ENCODE measurements at places on chromosomes 12 and 14. TPM values are rescaled to one million over a fixed set of nuclear protein-coding genes. Genes with fewer than 3 reads are reported as not detected.
A peak's percentile ranks its signal among the peaks of the same experiment; 100 is the strongest.

GRCh38 chr12:115864396-115864795 is 413.1 kb downstream of the MED13L start:
- DNase-seq = no peak
- H3K27me3 ChIP-seq = peaks cover 3% of the 10 kb centered on the region
- H3K27ac ChIP-seq = no peak overlapping the region
- no peaks in the 10 kb centered on the region for H3K4me1 ChIP-seq
- H3K4me3 ChIP-seq = no peak overlapping the region

GRCh38 chr12:16583969-16584745 is 21.8 kb downstream of the LMO3 start:
- no peaks in the 10 kb centered on the region for H3K4me1 ChIP-seq
- no peak overlapping the region for H3K4me3 ChIP-seq
- H3K27me3 ChIP-seq = no peaks in the 10 kb centered on the region
- no peak for DNase-seq

- no peaks in the 10 kb centered on the region for H3K36me3 ChIP-seq
- peaks cover 6% of the 10 kb centered on the region for H3K4me1 ChIP-seq
- no peaks in the 10 kb centered on the region for H3K27me3 ChIP-seq
- DNase-seq = no peak
- H3K27ac ChIP-seq = no peak overlapping the region
Observed at GRCh38 chr12:121996945-121997612, 24.6 kb upstream of the BCL7A start.

Gene FAM186B
- not detected for polyA plus RNA-seq

- no peaks in the 10 kb centered on the region for H3K36me3 ChIP-seq
- peak; percentile 43 for DNase-seq
- no peaks in the 10 kb centered on the region for H3K27me3 ChIP-seq
- H3K4me3 ChIP-seq = peak overlapping the region; percentile 79
Observed at GRCh38 chr12:1796515-1797010, 23.8 kb upstream of the LRTM2 start.

DNA sequence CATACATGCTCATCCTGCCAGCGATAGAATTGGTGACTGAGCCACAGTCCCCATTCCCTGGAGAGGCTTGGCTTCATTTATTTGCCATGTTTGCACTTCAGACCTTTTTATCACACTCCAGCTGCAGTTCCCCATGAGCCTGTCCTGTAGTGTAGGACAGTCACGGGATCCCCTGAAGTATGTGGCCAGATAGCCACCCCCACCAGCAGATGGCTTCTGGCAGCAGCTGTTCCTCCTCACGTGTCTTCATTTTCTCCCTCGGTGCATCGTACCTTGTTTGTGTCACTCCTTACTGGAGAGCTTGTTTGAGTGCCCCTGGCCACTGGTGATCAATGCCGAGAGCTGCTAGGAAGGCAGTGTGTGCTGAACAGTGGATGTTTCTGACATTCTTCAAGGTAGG is 40.2 kb downstream of the UBE3B start:
- no peak for DNase-seq
- no peak overlapping the region for H3K4me3 ChIP-seq
- peaks cover 79% of the 10 kb centered on the region for H3K36me3 ChIP-seq

DNA sequence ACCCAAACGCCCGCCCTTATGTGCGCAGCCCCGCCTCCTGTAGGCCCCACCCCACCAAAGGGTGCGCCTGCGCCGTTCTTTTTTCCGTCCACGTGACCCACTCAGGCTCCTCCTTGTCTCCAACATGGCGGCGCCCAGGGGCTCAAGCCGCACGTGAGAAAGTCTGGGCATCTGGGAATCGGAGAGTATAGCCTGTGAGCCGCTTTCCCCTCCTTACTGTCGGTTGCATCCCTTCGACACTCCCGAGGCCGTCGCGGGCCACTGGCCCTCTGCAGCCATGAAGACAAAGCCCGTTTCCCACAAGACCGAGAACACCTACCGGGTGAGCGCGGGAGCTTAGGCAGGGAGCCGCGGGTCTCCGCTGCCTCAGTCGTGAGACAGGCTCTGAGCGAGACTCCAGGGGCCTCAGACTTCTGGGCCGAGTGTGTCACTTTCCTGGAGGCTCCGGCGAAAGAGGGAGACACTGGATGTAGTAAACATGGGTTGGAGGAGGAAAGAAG is at the start of gene UTP20:
TSS of gene UTP20 (plus strand) at position 100 of the 500 bp plus-strand sequence. CDS start at position 278, 178 bp downstream.
- H3K27me3 ChIP-seq = peaks cover 14% of the 10 kb centered on the region
- H3K36me3 ChIP-seq = peaks cover 10% of the 10 kb centered on the region
- peak; percentile 81 for DNase-seq
- peak within 1 kb of the TSS; percentile 61 for H3K27ac ChIP-seq

- H3K27me3 ChIP-seq = no peaks in the 10 kb centered on the region
- no peaks in the 10 kb centered on the region for H3K4me1 ChIP-seq
- no peak for DNase-seq
- H3K27ac ChIP-seq = no peak overlapping the region
- H3K4me3 ChIP-seq = no peak overlapping the region
Observed at GRCh38 chr12:98208816-98209215, 306.6 kb upstream of the TMPO start.

Gene CACNA2D4
- polyA plus RNA-seq = 17.8 TPM

DNA sequence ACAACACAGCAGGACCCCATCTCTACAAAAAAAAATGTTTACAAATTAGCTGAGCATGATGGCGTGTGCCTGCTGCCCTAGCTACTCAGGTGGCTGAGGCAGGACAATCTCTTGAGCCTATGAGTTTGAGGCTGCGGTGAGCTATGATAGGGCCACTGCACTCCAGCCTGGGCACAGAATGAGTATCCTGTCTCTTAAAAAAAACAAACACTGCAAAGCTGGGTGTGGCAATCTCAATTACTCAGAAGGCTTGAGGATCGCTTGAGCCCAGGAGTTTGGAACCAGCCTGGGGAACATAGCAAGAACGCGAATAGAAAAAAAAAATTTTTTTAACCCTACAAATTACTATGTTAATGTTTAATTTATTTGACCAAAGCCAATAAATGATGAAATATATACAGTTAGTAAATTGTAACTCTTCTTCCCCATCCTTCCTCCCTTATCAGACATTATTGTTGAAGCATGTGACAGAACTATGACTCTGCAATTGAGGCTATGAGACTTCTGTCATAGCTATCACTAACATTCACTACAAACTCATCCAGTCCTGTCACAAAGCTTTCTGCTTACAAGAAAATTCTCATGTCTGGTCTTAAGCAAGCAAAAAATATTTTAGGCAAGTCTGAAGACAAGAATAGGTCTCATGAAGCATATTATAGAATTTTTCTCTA is 9.8 kb downstream of the BTBD7 start:
- no peak for DNase-seq
- peak overlapping the region; percentile 60 for H3K27ac ChIP-seq
- no peaks in the 10 kb centered on the region for H3K27me3 ChIP-seq
- H3K36me3 ChIP-seq = peaks cover 13% of the 10 kb centered on the region
- H3K4me3 ChIP-seq = no peak overlapping the region

- no peaks in the 10 kb centered on the region for H3K36me3 ChIP-seq
- no peak overlapping the region for H3K27ac ChIP-seq
- H3K27me3 ChIP-seq = no peaks in the 10 kb centered on the region
- H3K4me1 ChIP-seq = no peaks in the 10 kb centered on the region
Observed at GRCh38 chr12:20350026-20350425, 18.3 kb upstream of the PDE3A start.

Gene FOXN4
- polyA plus RNA-seq = not detected

- DNase-seq = no peak
- H3K27me3 ChIP-seq = no peaks in the 10 kb centered on the region
- H3K4me3 ChIP-seq = no peak overlapping the region
- H3K4me1 ChIP-seq = peaks cover 49% of the 10 kb centered on the region
- H3K36me3 ChIP-seq = peaks cover 10% of the 10 kb centered on the region
Observed at GRCh38 chr14:61480704-61481285, 159.4 kb downstream of the PRKCH start.

- H3K27me3 ChIP-seq = no peaks in the 10 kb centered on the region
- H3K4me3 ChIP-seq = no peak overlapping the region
- H3K4me1 ChIP-seq = no peaks in the 10 kb centered on the region
- H3K27ac ChIP-seq = no peak overlapping the region
Observed at GRCh38 chr14:24074625-24075484, 3.5 kb downstream of the CPNE6 start.

DNA sequence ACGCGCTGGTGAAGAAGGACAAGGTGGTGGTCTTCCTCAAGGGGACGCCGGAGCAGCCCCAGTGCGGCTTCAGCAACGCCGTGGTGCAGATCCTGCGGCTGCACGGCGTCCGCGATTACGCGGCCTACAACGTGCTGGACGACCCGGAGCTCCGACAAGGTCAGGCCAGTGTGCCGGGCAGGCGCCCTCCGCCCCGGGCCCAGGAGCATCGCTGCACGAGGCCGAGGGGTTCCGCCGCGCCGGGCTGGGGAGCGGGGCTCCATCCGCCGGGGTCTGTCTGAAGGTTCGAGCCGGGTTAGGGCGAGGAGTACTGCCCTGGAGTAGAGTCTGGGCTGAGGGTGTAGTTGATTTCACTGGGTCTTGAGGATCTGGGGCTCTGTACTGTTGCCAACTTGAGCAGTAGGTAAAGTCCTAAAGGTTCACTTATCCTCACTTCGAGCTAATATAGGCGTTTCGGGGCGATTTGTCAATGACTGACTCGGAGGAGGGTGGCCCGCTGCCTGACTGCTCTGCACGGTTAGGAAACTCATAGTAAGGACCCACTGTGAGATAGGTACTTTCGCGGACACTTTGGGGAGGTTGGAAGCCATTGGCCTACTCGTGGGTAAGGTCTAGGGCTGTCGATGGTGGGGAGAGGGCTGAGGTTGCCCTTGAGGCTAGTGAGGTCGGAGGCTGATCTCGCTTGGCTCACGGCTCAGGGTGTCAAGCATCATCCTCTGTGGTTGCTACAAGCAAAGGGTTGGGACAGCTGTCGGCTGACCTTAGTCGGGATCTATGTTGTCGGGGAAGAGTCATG is 574 bp downstream of the GLRX5 start:
- peaks cover 34% of the 10 kb centered on the region for H3K4me1 ChIP-seq
- DNase-seq = no peak
- no peaks in the 10 kb centered on the region for H3K36me3 ChIP-seq
- peak overlapping the region; percentile 90 for H3K4me3 ChIP-seq
- no peak overlapping the region for H3K27ac ChIP-seq

Gene FBXW8
- polyA plus RNA-seq = 2.7 TPM

Gene WSCD2
- not detected for polyA plus RNA-seq

Gene SERPINA4
- not detected for polyA plus RNA-seq

DNA sequence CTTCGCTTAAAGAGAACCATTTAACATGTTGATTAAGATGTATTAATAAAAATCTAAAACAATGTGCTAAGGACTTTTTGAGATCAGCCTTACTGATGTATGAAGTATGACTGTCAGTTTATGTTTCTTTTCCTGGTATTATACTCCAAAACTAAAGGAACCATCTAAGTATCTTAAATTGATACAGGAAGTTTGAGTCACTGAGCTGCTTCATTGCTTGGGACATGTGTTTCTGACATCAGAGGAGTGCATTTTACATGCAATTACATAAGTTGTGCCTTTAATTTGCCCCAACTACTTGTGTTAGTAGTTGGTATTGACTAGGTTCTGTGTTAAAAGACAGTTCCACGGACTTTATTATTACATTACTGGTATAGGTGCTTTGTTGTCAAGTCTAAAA is 50.9 kb downstream of the PROX2 start:
- H3K4me1 ChIP-seq = no peaks in the 10 kb centered on the region
- DNase-seq = peak; percentile 13
- no peaks in the 10 kb centered on the region for H3K27me3 ChIP-seq
- no peak overlapping the region for H3K27ac ChIP-seq

Gene B4GALNT3
- polyA plus RNA-seq = 0.10 TPM

Gene GZMH
- 0.37 TPM for polyA plus RNA-seq

- H3K4me3 ChIP-seq = no peak overlapping the region
- no peaks in the 10 kb centered on the region for H3K27me3 ChIP-seq
- no peak overlapping the region for H3K27ac ChIP-seq
- H3K4me1 ChIP-seq = no peaks in the 10 kb centered on the region
- no peak for DNase-seq
Observed at GRCh38 chr12:81610955-81611889, 147.9 kb downstream of the PPFIA2 start.

Gene WDHD1
- 0.06 TPM for polyA plus RNA-seq

- H3K27me3 ChIP-seq = no peaks in the 10 kb centered on the region
- no peak for DNase-seq
- H3K4me3 ChIP-seq = no peak overlapping the region
- no peaks in the 10 kb centered on the region for H3K36me3 ChIP-seq
Observed at GRCh38 chr12:6285532-6286306, 24.8 kb upstream of the PLEKHG6 start.

DNA sequence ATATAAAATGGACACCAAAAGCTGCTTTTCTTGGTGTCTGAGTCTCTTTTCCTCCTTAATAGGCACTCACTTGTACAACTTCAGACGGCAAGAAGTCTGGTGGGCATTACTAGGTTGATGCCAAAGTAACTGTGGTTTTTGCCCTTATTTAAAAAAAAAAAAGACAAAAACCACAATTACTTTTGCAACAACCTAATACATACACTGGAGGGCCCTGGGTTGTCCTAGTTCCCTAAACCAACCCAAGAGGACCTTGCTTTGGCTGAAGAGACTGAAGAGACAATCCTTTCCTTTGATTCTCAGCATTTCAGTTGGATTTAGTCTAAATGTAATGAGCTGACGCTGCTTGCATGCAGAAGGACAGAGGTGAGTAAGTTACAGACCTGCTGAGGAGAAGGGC is 16.2 kb upstream of the PLEKHG3 start:
- H3K36me3 ChIP-seq = no peaks in the 10 kb centered on the region
- peaks cover 18% of the 10 kb centered on the region for H3K27me3 ChIP-seq
- H3K4me1 ChIP-seq = peaks cover 40% of the 10 kb centered on the region
- H3K27ac ChIP-seq = no peak overlapping the region
- H3K4me3 ChIP-seq = no peak overlapping the region

DNA sequence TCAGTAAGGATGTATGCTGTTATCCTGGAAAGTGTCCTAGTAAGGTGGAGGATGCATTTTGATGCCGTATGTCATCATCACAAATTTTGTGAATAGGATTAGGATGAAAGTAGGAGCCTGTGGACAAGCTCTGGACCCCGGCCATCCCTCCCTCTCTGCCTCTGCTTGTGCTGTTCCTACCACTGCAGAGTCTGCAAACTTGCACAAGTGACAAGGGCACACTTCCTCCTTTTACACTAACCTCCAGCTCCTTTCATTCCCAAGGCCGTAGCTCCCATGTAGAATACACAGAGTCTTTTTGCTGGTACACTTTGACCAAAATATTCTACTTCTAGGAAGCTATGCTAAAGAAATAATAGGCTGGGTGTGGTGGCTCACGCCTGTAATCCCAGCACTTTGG is 13.3 kb upstream of the TMCC3 start:
- peak overlapping the region; percentile 22 for H3K27ac ChIP-seq
- H3K27me3 ChIP-seq = no peaks in the 10 kb centered on the region
- no peaks in the 10 kb centered on the region for H3K36me3 ChIP-seq

DNA sequence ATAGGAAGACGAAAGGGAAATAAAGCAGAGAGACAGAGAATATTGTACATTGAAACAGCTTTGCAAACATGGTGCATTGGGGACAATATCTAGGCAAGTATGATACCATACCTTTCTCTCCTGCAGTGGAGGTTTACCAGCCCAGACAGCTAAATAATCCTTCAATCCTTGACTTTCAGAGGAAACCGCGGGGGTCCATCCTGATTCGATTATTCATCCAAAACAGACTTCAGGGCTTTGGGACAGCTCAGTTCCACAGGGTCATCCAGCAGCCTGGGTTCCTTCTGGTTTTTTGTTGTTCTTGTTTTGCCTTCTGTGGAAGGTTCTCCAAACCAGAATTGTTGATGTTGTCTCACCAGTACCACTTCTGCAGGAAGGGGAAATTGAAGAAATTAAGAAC is 81.5 kb downstream of the LGR5 start:
- no peaks in the 10 kb centered on the region for H3K36me3 ChIP-seq
- H3K4me3 ChIP-seq = no peak overlapping the region
- H3K27ac ChIP-seq = no peak overlapping the region
- DNase-seq = no peak

Gene SLC6A12
- 8.3 TPM for polyA plus RNA-seq

Gene GCH1
- polyA plus RNA-seq = 63.3 TPM

Gene LHX5
- polyA plus RNA-seq = not detected
